Neuronal stem cell (in vitro differentiated cells): ENCODE measurements at places on chromosomes 4 and X.

DNA sequence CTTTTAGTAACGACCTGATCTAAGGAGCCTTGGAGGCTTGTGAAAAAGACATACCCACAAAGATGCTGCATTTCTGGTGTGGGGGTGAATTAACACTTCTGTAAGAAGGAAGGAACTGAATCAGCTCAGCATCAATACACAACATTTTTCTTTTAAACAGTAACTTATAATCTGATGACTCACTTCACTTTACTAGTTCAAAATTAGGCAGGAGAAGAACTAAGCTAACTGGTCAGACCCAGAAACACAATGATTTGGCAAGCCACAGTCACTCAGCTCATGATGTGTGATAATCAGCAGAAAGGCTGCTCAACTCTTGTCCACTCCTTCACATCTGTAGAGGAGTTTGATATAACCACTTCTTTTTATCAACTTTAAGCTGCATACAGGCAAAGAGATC is 4.6 kb downstream of the MMAA start:
- DNase-seq: no peak

- DNase-seq: no peak
Observed at GRCh38 chr4:3799496-3799895, 33.3 kb downstream of the ADRA2C start.

- peak; percentile 55 for DNase-seq
Observed at GRCh38 chr4:101953949-101954348, 163.4 kb downstream of the BANK1 start.

DNA sequence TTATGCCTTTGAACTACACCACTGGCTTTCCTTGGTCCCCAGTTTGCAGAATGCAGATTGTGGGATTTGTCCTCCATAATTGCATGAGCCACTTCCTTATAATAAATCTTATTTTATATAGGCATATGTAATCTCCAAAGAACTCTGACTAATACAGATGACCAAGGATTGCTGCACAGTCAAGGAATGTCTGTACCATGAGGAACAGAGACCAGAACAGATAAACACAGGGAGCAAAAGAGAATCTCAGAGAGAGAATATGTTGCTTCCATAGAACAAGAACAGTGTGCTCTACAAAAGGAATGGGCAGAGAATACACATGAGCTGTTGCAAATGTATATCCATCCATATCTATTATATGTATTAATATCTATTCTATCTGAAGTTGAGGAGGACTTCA is 111.1 kb downstream of the ADRA2C start:
- DNase-seq: no peak

DNA sequence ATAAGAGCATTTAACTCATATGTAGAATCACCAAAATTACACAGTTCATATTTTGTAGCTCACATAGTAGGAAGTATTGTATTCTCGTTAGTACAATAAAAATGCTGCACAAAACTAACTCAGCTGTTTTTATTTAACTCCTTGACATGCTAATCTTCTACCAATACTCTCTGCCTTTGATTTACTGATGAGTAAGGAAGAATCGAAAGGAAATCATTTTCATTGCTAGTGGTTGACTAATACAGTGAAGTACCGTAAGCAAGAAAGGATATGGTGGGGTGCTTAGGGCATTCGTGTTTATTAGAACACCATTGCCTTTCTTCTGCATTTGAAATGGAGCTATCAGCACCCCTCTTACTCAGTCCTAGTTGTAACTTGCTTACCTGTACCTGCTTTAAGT is 1239.1 kb upstream of the TENM3 start:
- DNase-seq: no peak

- peak; percentile 72 for DNase-seq
Observed at GRCh38 chr4:8675383-8675782, 82.8 kb downstream of the CPZ start.

DNA sequence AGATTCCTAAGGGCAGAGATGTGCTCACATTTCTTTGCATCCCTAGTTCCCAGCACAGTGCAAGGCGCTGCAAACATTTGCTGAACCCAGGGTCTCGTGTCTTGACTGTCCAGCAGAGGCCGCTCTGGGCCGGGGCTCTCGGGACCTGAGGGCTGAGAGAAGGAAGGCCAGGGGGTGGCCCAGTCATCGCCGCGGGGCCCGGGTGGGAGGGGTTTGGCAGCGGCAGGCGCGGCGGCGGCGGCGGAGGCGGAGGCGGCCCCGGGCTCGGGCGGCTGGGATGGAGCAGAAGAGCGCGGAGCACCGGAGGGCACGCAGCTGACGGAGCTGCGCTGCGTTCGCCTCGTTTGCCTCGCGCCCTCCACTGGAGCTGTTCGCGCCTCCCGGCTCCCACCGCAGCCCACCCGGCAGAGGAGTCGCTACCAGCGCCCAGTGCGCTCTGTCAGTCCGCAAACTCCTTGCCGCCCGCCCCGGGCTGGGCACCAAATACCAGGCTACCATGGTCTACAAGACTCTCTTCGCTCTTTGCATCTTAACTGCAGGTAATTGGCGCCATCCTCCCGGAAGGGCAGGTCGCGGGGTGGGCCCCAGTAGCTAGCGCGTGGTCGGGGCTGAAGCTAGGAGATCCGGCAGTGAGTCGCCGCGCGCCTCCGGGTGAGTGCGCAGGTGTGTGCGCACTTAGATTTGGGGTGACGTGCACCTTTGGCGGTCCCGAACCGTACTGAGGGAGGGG is at the start of gene PARM1:
Gene PARM1 (plus strand): TSS at position 285 of the 730 bp plus-strand sequence. CDS start 212 bp downstream, at position 497.
- peak; percentile 83 for DNase-seq

- no peak for DNase-seq
Observed at GRCh38 chrX:20231598-20231997, 35.1 kb downstream of the RPS6KA3 start.

DNA sequence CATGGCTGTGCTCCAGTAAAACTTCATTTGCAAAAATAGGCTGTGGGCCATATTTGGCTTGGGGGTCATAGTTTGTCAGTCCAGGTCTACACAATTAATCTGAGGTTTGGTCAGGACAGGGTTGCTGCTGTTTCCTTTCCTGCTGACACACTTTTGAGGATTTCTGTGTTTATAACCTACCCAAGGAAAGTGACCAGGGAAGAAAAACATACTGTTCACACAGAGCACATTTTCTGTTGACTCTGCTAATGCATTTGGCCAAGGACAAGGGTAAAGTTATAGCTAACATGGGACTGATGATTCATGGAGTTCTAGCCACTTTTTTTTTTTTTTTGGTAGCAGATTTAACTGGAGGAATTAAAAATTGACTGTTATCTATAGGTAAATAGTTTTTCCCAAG is 43.9 kb upstream of the GEMIN8 start:
- DNase-seq: no peak

DNA sequence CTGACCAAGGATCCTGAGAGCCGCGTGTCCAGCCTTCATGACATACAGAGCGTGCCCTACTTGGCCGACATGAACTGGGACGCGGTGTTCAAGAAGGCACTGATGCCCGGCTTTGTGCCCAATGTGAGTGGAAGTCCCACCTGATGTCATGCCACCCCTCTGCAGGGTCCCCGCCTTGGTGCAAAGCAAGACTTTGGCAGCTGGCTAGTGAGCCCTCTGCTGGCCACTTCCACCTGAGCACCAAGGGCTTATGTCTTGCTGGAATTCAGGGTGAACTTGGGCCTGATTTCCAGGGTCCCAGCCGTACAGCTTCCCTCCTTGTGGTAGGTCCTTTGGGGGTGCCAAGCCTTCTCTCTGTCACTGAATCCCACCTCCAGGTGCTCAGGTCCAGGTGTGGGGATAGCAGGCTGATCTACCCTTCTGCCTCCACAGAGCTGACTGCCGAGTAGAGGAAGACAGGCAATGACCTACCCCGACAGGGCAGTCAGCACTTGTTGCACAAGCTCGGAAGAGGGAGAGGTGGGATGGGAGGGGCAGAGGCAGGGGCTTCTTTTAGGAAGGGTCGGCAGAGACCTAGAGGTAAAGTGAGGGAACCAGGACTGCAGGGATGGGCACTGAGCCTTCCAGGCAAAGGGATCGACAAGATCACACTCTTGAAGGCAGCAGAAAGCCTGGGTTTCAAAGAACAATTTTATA is 248.1 kb downstream of the EVC2 start:
- peak; percentile 14 for DNase-seq

- DNase-seq: no peak
Observed at GRCh38 chrX:121132675-121133074, 85.3 kb downstream of the GLUD2 start.

GRCh38 chr4:171203425-171203824 is 609.8 kb upstream of the GALNTL6 start:
- DNase-seq: no peak

DNA sequence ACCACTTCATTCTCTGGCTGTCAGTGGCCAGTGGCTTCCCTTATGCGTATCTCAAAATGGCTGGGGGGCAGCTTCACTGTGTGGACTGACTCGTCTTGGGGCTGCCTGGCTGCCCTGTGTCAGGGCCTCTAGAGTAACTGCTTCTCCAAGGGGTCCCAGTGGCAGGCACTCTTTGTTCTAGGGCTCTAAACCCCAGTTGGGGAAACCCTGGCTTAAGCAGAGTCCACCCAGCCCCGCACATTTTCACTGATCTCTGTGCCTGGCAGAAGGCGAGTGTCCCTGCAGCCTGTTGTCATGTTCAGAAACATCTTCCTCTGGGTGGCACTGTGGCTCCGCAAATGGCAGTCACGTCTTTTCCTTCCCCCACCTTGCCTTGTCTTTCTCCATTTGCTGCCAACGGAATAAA is 59.7 kb downstream of the NBDY start:
- no peak for DNase-seq

DNA sequence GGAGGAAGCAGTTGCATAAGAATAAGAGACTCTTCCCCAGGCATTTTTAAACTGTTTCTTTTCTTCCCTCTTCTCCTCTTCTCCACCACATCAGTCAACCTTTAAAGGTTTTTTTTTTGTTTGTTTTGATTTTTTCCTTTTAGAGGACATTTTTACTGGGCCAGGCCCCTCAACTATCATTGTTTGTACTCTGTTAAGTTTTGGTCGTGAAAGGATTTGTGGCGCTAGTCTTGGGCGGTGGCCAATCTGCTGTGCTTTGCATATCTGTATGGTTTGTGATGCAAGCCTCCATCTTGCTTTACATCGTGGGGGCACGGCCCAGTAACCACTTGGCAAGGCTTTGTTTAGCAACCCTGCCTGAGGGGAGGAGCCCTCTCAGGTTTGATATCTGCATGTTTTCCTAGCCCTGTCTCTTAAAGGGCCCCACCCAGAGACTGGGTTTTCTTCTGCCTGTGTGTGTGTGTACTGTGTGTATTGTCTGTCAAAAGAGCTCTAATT is 101.9 kb upstream of the SLITRK2 start:
- DNase-seq: no peak

GRCh38 chr4:99572527-99573240 is 1.9 kb upstream of the MTTP start:
- DNase-seq: no peak

GRCh38 chrX:25007059-25008053 is 8.4 kb downstream of the ARX start:
- DNase-seq: no peak

DNA sequence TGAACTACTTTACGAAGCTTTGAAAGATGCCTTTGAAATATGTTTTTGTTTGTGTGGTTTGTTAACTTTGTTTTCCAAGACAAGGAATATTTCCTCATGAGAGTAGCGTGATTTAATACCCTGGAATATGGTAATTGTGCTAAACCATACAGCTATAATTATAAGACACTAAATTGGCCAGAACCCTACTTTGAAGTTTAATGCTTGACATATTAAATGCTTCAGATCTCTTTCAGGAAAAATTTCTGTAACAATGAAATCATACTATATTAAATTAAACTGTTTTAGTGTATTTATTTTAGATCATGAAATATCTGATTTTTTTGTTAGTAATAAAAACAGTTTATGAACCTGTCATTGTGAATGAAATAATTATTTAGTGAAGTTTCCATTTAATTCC is 63.5 kb downstream of the DCLK2 start:
- no peak for DNase-seq

DNA sequence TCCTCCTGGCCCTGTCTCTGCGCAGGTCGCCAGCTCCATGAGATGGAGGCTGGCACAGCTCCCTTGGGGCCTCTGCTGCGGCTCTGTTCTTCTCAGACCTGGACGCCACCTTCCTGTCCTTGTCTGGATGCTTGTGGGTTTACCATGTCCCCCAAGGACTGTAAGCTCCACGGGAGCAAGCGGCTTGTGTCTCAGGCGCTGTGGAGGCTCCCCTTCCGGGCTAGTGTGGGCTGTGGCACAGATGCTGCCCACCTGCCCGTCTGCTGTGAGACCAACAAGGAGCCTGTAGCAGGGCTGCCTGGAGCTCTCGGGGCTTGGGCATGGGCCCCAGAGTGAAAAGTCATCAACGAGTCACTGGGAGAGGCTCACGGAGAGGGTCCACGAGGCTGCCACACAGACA is 25.2 kb downstream of the NAT8L start:
- no peak for DNase-seq

- no peak for DNase-seq
Observed at GRCh38 chr4:95627709-95628108, 78.9 kb upstream of the UNC5C start.

DNA sequence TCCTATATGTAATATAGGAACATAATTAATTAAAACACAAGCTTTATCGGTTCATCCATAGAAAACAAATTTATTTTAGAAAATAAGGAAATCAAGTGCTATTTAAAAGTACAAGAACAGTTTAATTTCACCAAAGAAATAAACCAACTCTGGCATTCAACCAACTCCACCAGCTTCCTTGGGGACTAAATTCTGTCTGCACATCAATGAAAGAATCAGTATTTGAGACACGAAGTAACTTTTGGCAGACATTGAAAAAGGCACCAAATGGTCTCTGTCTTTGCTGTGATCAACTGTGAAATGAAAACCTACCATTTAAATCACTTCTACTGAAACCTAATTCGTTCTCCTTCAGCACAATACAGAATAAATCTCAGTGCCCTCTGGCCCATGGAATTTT is 719.7 kb upstream of the GRIA3 start:
- DNase-seq: no peak

DNA sequence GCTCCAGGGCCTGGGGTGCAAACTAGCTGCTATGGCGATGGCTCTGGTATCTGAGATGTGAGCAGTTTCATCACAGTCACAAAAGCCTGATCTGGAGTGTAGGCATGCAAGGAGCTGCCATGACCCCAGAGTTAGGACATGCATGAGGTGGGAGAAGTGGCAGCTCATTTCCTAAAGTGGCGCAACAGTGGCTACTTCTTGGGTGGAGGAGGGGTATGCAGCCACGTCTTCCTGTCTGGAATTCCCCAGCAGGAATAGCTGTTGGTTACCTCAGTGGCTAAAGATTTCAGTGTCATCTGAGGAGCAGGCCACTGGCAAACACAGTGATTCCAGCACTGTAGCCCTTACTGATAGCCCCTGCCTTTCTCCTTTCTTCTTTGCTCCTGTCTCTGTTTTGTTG is 1382.5 kb downstream of the C4orf33 start:
- DNase-seq: no peak

DNA sequence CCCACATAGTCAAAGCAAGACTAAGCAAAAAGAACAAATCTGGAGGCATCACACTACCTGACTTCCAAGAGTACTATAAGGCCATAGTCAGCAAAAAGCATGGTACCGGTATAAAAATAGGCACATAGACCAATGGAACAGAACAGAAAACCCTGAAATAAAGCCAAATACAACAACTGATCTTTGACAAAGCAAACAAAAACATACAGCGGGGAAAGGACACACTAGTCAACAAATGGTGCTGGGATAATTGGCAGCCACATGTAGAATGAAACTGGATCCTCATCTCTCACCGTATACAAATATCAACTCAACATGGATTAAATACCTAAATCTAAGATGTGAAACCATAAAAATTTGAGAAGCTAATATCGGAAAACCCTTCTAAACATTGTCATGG is 819.3 kb upstream of the FRG1 start:
- no peak for DNase-seq

GRCh38 chr4:52051615-52052474 is 741 bp downstream of the SPATA18 start:
- peak; percentile 76 for DNase-seq
